ENCODE measurements at places on chromosomes 4 and X. TPM values are rescaled to one million over a fixed set of nuclear protein-coding genes. Genes with fewer than 3 reads are reported as not detected.

Gene GABRA4
- total RNA-seq: not detected

Gene CFI
- total RNA-seq: 47.5 TPM

Gene UGT8
- total RNA-seq: not detected

Gene TMPRSS11F
- total RNA-seq: not detected

Gene HCFC1
- total RNA-seq: 60.4 TPM

Gene PSAPL1
- not detected for total RNA-seq

Gene BGN
- 6.0 TPM for total RNA-seq

Gene SLC10A6
- total RNA-seq: 0.59 TPM

Gene RAB9B
- total RNA-seq: 0.13 TPM

All from mammary microvascular endothelial cell (primary cell).